ENCODE measurements at places on chromosomes 13 and 19. TPM values are rescaled to one million over a fixed set of nuclear protein-coding genes. Genes with fewer than 3 reads are reported as not detected.

- no peak for DNase-seq
Observed at GRCh38 chr19:379796-380195, 29.2 kb downstream of the C2CD4C start.

The APOC1 gene
- 1.4 TPM for total RNA-seq

DNA sequence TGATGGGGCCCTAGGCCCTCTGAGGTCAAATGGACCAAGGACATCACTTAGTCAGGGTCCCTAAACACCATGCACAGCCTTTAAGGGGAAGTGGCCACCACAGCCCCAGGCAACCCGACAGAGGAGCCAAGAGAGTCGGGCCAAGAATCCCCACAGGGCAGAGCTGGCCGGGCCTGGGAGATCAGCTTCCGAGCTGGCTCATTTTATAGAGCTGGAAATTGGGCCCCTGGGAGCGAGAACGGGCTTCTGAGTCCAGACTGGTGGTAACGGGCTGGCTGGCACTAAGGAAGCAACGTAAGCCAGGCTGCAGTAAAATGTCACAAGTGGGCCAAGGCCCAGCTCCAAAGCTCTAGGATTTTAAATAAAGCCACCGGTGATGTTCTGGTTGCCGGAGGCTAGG, 51.1 kb downstream of the HSPH1 start:
- no peak for DNase-seq

DNA sequence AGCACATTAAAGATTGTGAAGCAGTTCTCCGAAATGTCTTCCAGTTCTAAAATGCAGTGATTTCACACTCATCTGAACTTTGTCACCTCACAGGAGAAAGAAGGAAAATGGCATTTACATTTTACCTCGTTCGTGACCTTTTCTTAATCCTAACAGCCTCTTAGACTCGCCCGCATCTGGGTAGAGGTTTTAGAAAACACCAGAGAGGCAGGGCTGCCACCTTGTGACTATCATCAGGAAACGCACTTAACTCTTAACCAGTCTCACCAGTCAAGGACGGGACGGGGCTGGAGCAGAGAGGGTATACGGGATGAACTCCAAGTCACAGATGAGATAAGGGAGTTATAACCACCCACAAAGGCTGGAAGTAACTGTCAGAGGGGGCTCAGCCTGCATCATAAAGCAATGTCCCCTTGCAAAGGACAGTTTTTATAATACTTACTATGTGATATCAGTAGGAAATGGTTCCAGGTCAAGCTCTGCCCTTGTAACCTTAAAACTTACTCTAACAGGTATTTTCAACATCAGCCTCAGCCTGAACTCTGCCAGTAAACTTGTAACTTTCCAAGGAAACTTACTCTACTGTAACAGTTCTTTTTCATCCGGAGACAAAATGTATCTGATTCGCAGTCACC, 8.6 kb upstream of the CEACAM6 start:
- DNase-seq: peak; percentile 46

The NANOS3 gene
- total RNA-seq: not detected

GRCh38 chr19:1073063-1073955, 6.3 kb downstream of the ARHGAP45 start:
- DNase-seq: no peak

DNA sequence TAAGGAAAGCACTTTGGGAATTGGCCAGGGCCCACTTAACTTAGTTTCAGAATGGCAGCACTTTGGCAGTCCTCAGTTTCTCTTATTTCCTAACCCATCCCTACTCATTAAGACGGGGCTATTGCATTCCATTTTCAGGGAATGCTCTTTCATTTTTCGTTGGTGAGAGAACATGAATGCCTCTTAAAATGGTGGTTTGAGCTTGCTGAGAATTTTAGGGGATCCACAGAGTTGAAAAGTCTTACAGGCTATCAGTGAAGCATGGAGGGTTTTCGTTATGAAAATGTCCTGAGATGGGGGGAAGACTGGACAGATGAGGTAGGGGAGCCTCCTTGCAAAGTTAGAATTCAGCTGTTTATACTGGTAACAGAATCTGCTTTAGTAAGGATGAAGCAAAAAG, 71.4 kb downstream of the LRCH1 start:
- no peak for DNase-seq

The CEACAM1 gene
- 0.62 TPM for total RNA-seq

GRCh38 chr19:2253106-2254063, 2.8 kb downstream of the JSRP1 start:
- no peak for DNase-seq

The CCDC8 gene
- not detected for total RNA-seq

The ZNF253 gene
- 2.7 TPM for total RNA-seq

The FFAR1 gene
- not detected for total RNA-seq

DNA sequence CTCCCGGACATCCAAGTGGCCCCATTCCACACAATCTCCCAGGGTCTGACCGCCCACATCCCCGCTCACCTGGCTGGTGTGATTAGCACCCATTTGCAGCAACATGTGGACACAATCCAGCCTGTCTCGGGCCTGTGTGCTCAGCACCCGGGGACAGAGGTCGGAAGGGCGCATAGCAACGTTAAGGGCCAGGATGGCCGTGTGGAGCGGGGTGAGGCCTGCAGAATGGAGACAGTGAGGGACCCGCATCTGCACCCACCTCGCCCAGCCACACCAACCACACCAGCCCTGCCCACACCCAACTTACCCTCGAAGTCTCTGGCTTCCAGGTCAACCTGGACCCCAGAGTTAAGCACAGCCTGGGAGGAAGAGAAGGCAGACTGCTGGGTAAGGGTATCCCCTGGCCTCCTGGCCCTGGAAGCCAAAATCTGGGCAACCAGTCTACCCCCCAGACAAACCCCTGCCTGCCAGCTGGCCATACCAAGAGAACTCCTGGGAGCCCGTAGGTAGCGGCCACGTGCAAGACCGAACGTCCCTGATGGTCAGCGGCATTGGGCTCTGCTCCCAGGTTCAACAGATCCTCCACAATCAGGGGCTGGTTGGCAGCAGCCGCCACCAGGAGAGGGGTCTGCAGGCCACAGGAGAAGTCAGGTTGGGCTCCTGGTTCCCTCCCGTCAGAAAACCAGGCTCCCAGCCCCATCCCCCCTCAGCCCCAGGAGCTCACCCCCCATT, 4.3 kb downstream of the NFKBID start:
- DNase-seq: no peak

The SLC17A7 gene
- total RNA-seq: not detected
